ENCODE measurements at places on chromosomes 1 and 21. TPM values are rescaled to one million over a fixed set of nuclear protein-coding genes. Genes with fewer than 3 reads are reported as not detected.

The FCRL3 gene
- not detected for total RNA-seq

The OR2L5 gene
- total RNA-seq, result not detected

The C1orf94 gene
- total RNA-seq, result not detected

The TBX15 gene
- 0.42 TPM for total RNA-seq

The A3GALT2 gene
- total RNA-seq, result not detected

The LRP8 gene
- 6.0 TPM for total RNA-seq

The FCRL5 gene
- total RNA-seq, result not detected
